ENCODE measurements at places on chromosomes 3 and 15.

GRCh38 chr3:168714609-168715240, 619.0 kb upstream of the GOLIM4 start:
- DNase-seq, result no peak

DNA sequence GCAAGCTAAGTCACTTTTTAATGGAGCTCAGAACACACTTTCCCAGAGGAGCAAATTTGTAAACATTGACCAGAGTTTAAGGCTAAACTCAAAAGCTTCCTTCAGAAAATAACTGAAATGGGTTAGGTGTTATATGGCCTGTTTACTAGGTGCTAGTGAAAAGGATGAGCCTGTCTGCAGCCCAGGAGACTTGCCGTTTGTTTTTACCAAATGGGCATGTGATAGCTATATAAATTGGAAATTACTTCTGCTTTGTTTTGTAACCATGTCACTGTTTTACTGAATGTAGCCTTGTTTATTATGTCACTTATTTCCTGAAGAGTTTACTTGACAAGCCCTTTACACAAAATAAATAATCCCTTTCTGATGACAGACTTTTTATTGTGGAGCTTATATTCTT, 109.4 kb upstream of the THSD4 start:
- no peak for DNase-seq

- DNase-seq, result no peak
Observed at GRCh38 chr15:75947092-75947491, 43.4 kb downstream of the FBXO22 start.

DNA sequence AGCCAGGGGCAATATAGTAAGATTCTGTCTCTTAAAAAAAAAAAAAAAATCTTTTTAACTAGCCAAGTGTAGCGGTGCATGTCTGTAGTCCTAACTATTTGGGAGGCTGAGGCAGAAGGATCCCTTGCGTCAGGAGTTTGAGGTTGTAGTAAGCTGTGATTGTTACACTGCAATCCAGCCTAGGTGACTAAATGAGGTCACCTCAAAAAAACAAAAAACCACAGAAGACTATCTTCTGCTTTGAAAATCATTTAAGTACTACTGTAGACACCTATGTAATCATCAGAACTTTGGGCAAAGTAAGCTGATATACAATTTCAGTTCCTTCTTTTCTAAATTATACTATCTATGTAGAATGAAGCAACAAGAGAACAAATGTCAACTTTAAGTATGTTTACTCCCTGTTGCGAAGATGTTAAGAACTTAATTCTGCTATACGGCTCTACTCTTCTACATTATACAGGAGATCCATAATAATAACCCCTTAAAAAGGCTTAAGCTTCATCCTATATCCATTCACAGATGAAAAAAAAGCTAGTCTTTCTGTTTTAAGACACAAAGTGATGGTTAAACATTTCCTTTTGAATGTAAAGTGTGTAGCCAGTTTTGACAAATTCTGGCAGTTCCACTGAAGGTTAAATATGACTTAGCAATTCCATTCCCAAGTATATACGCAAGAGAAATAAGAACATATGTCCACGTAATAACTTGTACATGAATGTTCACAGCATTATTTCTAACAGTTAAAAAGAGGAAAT, 15.2 kb downstream of the DAZL start:
- no peak for DNase-seq

Measured in CD8-positive, alpha-beta T cell (primary cell).